ENCODE measurements at places on chromosomes 7 and 10.

- no peak for DNase-seq
These were observed 987.7 kb downstream of the TYW1 start for GRCh38 chr7:67984326-67984725.

DNA sequence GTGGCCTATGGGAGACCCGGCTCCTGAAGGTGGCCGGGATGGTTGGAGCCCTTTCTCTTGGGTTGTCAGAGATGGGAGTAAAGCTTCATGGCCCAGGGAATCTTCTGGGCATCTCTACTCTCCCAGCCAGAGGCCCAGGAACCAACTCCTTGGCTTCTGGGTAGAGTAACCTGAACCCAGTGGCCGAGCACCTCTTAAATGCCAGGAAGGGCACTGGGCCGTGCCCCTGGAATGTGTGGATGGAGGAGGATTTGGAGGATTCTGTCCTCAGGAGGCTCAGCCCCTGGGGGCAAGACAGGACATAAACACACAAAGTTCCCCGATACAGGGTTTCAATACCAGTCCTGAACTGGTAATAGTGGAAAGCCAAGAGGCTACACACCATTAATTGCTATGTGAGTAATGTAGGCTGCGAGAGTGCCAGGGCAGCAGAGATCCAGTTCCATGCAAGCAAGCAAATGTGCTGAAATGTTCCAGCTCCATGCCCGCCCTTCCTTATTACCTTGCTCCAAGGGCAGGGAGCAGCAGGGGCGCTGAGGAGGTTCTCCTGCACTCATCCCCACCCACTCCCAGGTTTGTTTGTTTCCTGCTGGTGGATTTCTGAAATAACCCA, 1.2 kb downstream of the PALD1 start:
- no peak for DNase-seq

DNA sequence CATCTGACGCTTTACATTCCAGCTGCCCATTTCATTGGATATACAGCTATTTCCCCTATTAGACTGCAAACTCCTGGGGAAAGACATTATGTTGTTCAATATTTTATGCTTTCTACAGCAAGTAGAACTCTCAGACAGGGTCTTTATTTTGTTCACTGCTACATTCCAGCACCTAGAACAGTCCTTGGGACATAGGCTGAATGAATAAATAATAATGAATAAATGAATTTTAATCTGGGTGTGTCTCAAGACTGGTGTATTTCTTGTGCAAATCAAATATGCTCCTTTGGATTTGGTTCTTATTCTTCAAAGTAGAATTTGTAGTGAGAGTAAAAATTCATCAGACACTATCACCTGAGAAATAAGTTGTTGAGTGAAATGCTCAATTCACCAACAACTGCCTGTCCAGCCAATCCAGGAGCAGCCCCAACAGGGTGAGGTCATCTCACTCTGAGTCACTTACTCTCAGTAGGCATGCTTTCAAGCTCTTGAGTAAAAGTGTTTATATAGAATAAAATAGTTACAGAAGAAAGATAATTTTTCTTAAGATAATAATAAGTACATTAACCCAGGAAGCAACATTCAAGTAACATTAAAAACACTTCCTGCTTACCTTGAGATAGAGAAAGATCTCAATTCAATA, 287.5 kb upstream of the NPVF start:
- DNase-seq, result no peak

GRCh38 chr7:86949052-86949778, 110.2 kb downstream of the ELAPOR2 start:
- DNase-seq, result no peak

- no peak for DNase-seq
These were observed 468.0 kb downstream of the MAGI2 start for GRCh38 chr7:78985509-78985908.

DNA sequence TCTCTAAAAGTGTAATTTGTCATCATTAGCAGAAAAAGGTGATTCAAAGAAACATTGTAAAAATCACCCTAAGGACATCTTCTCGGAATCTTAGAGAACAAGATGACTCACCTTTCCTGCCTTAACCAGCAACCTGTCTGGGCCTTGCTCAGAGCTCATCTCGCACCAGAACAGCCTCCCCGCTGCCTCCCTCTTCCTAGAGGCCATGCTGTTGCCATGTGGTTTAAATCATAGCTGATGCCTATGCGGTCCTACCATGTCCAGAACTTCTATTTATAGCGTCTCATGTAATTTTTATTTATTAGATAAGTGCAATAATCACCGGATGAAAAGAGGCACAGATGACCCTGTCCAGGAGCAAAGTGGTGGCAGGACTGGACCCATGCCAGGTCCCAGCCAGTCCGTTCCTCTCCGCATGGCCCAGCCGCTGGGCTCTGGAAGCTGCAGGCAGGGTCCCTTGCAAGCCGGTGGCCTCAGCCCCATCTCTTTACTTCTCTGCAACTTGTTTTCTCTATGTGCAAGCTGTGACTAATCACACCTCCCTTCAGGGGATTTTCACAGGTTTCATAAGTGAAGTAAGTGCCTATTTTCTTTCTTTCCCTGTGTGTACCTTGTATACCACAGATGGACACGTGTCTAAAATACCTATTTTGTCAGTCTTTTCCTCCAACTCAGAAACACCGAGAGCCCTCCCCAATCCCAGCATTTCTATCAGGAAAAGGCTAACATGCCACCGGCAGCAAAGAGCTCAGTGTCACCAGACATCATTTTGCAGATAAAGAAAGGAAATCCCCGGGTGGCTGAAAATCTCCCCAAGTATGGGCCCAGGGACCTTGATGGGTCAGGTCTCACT, 27.1 kb downstream of the KLF6 start:
- no peak for DNase-seq

GRCh38 chr7:134630893-134631292, 15.8 kb upstream of the BPGM start:
- no peak for DNase-seq

DNA sequence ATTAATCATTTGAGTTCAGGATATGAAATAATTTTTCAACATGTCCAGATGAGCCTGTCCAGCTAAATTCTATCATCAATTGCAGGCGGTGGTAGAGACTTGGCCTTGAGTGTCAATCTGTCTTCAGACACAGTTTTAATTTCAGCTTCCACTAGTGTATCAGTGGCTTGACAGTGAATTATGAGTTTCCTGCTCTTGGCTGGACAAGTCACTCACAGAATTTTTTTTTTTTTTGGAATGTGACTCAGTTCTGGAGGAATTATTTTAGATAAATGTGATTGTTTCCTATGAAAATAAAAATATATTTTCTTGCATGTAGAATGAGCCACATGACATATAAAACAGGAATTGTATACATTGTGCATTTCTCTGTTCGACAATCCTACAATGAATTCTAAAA, 319.9 kb upstream of the AKR1E2 start:
- no peak for DNase-seq

GRCh38 chr10:1734288-1734687, 3.0 kb downstream of the ADARB2 start:
- no peak for DNase-seq

- no peak for DNase-seq
These were observed 11.0 kb downstream of the RASGEF1A start for GRCh38 chr10:43255634-43256431.

GRCh38 chr7:41156268-41156667, 546.6 kb downstream of the INHBA start:
- no peak for DNase-seq

GRCh38 chr7:27442455-27442854, 199.9 kb downstream of the EVX1 start:
- no peak for DNase-seq

- peak; percentile 6 for DNase-seq
These were observed 130.3 kb upstream of the POT1 start for GRCh38 chr7:125059861-125060456.

GRCh38 chr10:71432101-71432905, 35.6 kb downstream of the CDH23 start:
- DNase-seq, result no peak

- no peak for DNase-seq
These were observed 519.1 kb upstream of the IGFBP3 start for GRCh38 chr7:46440186-46440585.

GRCh38 chr10:16518822-16519221, 2.9 kb downstream of the C1QL3 start:
- DNase-seq, result no peak

DNA sequence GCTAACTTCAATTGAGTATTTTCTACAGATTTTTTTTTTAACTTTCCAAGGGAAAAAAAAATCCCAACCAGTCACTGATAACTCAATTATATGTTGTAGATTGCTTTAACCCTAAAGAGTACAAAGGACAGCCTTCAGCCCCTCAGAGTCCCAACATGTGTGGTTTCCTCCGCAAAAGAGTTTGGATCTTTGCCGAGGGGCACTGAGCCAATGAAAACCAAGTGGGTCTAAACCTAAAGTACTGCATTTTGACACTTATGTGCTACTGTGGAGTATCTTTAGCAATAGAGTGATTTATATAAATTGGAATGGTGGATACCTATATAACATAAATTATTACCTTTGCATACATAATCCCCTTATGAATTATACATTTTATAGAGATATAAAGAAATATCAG, 91.5 kb downstream of the SEMA3D start:
- no peak for DNase-seq

DNA sequence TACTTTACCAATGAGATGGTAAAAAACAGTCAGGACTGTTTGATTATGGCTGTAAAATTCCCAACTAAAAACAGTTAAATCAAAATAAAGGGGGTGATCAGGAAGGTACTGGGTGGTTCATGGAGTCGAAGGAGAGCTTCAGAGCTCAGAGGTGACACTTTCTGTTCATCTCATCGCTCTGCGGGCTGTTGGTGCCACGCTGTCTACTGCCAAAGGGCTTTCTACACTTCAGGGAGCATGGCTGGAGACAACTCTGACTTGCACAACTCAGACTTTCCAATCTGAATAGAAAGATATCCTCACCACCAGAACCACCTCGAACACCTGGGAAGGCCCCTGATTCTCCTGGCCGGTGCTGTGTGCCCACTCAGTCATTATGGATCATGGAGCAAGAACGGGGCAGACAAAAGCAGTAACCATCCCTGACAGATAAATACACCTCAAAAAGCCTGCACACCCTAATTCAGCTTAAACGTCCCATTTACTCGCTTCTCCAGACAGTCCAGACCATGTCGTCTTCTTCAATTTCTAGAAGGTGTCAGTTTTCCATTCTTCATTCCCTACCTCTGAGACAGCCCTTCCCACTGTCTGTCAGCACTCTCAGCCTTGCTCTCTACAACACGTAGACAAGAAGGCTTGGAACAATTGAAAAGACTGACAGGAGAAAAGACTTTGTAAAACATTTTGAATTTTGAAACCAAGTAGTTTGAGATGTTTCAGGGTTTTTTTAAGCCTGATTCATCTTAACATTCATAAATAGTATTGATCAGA, 348.7 kb upstream of the NFE2L3 start:
- DNase-seq, result no peak

DNA sequence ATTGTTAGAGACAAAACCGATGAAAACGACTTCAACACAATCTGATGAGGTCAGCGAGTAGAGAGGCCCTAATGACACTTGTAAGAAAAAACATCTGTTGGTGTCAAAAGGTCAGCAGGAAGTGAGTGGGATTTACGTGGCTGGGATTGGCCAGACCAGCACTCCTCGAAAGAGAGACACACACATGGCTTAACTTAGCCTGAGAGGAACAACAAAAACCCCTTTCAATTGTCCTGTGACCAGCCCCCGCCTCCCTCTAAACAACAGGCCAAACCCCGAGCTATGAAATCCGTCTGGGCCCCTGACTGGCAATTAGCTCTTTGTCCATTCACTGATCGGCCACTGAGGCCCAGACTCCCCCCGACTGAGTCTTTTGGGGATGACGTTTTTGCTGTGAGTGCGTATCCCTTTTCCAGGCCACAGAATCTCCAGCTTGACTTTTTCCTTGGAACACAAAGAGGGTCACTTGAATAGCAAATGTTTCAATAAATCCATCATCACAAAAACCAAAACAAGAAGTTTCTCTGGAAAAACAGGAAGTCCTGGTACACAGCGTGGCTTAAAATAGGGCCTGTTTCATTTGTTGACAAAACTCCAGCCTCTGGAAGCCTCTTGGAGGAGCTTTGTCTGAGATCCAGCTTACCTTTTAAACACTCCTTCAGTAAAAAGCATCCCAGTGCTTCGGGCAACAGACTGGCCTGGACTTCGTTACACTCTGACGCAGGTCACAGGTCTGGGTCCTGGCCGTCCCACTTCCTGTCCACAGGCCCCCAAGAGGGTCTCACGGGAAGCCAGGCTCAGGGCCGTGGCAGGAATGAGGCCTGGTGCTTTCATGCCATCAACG, 103.0 kb downstream of the CTBP2 start:
- DNase-seq, result no peak

DNA sequence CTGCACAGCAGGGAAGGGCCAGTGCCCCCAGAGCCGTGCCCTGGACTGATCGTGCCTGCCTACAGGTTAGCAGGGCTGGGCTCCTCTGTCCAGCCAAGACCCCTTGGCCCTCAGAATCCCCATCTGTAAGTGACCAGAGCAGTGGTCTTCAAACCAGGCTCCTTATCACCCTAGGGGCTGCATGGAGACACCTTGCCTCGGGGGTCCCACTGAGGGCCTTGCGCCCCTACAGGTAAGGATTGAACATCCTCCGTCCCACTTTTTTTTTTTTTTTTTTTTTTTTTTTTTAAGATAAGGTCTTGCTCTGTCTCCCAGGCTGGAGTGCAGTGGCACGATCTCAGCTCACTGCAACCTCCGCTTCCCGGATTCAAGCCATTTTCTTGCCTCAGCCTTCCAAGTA, 32.6 kb upstream of the RADIL start:
- DNase-seq, result no peak

DNA sequence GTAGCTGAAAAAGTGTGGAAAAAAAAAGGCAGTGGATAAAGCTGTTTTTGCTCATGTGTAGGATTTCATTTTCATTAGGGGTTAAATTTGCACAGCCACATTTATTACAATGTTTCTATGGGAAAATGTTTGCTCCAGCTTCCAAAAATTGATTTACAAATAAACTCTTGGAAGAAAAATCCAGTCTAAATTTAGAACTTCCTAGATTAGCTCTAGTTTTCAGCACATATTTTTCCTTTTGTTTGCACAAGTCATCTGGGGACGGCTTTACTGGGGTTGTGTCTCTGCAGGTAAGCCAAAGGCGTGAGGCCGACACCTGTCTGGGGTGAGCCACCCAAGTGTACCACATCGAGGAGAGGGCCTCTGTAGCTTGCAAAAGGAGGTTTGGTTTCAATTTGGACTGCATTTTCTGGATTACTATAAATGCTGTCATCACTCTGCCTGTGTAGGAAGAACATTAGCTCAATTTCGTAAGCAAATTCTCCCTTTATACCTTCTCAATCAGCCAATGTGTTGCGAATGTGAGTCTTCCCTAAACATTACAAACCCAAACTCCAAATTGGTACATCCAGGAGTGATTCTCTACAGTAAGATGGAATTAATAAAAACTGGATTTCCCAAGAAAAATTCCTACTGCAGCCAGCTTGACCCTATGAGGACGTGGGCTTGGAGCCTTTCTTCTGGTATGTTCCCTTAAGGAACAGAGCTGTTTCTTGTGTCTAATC, 89.5 kb upstream of the ZNF438 start:
- no peak for DNase-seq

GRCh38 chr7:25597946-25598345, 369.7 kb upstream of the NPVF start:
- no peak for DNase-seq

GRCh38 chr10:72124989-72125388, 36.6 kb upstream of the SPOCK2 start:
- no peak for DNase-seq
